ENCODE measurements at places on chromosomes 6 and 20.
A peak's percentile ranks its signal among the peaks of the same experiment; 100 is the strongest.

DNA sequence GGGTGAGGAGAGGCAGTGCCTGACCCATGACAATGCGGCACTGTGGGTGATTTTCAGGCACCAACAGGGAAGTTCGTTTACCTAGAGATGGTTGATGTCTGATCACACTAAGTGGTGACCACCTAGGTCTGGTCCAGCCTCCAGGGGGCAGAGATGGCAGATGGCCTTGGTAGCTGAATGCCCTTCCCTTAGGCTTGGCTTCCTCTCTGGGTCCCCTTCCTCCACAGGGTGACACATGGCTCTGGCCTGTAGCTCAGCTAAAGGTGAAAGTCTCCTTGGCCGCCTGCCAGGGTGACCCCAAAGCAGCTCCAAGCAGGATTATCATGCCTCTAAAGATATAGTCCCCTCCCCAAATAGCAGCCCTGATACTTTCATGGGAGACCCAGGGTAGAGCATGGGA is 6.4 kb downstream of the GDAP1L1 start:
- DNase-seq: no peak

- DNase-seq: no peak
These were observed 49.4 kb upstream of the ZMYND8 start for GRCh38 chr20:47405775-47406325.

DNA sequence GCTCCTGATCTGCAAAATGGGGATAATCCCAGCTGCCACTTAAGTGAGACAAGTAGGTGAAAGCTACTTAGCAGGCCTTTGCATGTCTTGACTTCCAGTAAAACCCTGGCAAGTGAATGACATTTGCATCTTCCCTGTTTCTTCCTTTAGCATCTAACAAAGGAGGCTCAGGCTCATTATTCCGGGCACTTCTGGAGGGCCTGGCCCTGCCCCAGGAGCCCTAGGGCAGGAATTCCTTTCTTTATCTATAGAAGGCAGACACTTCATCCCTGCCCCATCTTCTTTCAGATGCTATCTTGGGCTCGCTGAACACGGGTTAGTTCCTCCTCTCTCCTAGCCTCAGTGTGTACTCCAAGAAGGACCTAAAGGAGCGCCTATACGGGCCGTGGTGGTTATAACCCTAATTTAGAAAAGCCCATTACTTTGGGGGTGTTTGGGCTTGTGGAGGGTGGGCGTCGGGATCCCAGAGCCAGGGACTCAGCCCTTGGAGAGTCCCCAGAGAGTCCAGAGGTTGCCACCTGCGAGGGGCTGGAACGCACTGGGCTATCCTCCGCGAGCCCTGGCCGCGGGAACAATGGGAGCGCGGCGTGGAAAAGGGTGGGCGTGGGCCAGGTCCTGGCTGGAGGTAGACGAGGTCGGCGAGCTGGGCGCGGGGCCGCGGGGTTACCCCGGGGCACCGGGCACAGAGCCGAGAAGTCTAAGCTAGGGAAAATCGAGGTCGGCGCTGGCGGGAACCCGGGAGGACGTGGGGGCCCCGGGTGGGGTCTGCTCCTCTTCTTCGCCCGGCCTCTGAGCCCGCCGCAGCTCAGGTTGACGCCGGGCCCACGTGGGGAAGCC is 62.8 kb upstream of the EPB41L1 start:
- no peak for DNase-seq

DNA sequence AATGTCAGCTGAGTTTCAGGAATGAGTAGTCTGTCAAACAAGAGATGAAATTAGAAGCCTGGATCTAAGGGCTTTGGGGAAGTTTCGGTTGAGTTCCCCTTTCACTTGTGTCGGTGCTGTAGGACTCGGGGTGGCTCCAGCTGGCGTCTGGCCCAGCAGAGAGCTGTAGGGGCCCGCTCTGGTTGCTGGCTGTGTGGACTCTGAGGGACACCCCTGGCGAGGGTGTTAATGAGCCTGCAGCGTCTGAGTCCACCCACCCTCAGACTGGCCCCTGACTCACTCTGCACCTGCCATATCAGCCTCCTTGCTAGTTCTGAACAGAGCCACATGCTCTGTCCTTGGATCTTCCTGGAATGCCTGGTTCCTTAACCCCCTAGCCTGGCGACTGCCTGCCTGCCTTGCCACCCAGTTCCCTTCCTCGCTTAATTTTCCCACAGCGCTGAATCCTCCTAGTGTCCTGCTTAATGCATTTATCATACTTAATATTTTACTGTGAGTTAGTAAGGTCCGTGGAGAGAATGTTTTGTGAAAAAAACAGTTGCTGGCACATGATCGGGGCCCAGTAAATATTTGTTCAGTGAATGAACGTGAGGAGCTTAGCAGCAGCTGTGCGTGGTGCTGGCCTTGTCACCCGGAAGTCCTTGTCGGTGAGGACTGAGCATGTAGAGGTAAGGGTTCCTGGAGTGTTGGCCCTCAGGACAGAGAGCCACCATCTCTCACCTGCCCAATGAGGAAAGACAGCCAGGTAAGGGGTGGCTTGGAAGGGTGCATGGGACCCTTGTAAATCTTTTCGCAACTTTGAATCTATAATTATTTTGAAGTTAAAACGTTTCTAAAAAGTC is 1.6 kb downstream of the DNAJC5 start:
- peak; percentile 72 for DNase-seq

DNA sequence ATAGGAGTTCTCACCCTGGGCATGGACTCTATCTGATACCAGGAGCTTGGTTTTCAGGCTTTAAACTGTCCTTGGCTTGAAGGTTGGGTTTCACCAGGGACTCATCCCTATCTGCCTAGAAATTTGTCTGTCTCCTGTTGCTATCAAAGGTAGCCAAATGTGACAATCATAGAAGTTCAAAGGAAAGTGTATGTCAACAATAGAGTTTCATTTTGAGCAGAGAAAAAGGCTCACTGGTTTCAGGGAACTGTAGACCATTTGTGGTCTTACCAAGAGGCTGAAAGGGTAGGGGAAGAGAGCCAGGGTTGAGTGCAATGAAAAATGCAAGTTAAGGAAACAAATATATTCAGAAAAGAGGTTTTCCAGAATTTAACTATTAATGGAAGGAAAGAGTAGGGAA is 966.8 kb upstream of the CITED2 start:
- no peak for DNase-seq

DNA sequence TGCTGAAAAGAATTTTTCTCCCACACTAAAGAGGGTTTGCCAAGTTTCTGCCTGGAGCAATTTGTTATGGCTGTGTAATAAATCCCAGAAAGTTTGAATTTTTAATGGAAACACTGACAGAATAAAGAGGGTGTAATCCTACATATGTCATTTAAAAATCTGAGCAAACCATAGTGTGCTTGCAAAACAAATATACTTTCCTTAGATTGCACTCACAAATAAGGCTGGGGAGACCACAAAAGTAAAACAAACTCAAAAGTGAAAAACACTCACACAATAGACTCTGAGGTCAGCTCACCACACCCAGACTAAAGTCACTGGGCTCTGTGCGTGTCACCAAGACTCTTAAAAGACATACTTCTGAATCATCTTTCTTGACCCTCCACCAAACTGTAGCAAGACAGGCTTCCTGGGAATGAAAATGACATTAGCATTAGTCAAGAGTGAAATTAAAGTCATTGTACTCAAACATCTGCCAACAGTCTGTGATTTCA is 4.8 kb upstream of the ATXN1 start:
- DNase-seq: no peak

DNA sequence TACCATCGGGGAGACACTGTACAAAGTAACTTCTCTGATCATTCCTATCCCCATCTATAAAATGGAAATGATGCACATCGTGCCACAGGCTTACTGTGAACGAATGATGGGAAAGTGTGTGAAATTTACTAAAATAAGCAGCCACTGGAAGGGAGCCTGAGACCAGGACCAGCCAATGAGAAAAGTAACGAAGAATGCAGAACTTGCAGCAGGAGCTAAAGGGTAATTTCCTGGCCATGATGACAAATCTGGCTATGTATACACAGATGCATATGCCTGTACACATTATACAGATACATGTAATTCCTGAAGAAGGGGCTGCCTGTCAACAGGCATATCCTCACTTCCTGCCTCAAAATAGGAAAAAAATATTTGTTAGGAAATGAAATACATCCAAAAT is 47.4 kb downstream of the GMDS start:
- DNase-seq: no peak

DNA sequence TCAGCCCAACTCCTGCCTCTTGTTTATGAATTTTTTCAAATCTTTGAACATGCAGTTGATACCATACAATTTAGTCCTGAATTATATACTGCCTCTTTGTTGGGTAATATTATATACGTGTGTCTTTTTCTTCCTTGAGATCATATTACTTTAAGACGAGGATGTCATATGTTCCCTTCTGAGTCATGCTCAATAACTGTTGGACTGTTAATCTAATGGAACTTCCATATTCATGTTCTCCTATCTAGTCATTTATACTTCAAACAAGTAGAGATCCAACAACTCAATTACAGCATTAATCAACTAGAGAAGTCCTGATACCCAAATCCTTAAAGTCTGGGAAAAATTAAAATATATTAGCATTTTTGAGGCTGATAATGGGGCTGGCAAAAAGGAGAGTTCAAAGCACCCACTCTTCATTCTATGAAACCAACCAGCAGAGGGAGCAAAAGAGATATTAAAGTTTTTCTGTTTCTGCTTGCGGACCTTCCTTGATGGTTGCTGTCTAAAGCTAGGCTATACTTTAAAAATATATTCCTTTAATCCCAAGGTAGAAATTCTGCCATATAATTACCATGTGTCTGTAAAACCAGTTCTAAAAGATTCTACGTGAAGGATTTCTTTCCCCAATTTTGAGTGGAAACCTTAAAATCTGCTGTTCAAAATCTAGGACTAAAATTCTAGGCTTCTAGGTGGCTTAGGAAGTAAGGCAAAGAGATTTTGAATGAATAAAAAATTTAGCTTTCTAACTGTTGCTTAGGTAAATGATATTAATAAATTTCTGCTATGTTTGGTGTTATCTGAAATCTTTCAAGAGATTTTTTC is 498.9 kb downstream of the BCKDHB start:
- peak; percentile 17 for DNase-seq

- no peak for DNase-seq
These were observed 3.8 kb upstream of the OGFRL1 start for GRCh38 chr6:71284785-71285184.

DNA sequence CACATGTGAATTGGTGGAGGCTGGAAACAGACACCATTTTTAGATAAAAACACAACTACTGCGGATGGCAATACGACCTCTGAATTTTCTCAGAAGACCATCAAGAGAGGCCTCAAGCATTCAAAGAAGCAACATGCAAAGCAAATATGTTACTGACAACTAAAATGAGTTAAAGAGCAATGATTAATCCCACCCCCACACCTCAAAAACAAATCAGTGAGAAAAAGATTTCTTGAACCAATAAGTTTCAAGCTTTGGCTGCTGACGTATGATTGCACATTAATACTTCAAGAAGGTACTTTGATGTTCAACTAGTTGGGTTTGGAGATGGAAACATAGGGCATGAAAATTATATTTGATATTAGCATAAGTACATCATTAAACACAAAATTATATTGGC is 982 bp downstream of the MMUT start:
- no peak for DNase-seq

- no peak for DNase-seq
These were observed 575.9 kb upstream of the JAG1 start for GRCh38 chr20:11249683-11250082.

DNA sequence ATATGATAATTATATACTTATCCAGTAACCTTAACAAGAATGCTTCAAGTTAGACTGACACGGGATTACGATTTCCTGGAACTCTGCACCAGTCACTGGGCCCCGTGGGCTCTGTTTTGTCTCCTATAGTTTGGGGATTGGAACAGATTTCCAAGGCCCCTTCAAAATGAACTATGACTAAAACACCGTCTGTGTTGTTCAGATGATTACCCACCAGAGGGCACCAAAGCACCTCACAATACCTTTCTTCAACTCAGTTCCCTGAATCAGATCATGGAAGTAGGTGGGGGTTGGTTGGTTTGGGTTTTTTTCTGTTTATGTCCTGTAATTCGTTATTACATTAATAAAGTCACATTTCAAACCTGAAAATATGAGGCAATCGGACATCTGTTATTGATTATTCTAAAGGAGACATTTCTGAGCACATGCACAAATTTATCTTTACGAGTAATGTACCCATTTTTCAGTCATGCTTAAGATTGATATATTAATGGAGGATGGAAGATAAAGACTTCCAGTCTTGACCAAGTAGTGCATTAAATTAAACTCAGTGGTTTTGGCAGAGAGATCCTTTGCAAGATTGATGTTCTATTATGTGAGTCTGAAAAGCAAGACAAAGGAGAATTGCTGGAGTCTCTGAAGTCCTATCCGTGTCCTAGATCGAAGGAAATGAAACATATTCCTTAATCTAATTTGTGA is 112.0 kb upstream of the COL21A1 start:
- DNase-seq: peak; percentile 9

GRCh38 chr6:134413241-134413643 is 95.3 kb upstream of the SGK1 start:
- DNase-seq: no peak

DNA sequence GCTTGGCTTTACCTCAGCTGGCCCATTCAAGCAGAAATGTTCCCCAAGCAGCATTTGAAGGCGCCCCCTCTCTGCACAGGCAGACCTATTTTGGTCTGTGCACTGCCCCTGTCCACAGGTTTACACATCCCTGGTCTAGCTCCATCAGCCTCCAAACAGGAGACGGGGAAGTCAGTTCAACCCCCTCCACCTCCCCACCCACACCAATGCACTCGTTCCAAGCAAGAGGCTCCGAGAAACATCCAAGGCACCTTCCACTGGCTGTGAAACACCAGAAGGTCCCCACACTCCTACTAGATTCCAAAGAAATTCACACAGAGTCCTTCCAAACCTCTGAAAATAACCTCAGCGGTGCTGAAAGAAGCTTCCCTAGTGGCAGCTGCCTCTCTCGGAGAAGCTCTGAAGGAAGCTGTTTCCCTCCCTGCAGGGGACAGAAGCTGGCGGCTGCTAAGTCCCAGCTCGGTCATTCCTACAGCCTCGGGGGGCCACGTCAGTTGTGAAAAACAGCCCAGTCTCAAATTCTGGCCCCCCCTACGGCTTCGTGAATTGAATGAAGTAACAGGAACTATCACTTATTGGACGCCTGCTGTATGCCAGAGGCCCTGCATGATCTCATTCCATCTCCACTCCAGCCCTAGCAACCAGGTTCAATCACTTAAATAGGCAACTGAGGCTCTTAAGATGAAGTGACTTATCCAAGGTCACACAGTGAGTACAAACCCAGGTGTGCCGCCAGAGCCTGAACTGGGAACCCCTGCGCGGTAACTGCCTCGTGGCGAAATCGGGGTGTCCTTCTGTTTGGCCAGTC is 815 bp downstream of the SPATA2 start:
- no peak for DNase-seq

DNA sequence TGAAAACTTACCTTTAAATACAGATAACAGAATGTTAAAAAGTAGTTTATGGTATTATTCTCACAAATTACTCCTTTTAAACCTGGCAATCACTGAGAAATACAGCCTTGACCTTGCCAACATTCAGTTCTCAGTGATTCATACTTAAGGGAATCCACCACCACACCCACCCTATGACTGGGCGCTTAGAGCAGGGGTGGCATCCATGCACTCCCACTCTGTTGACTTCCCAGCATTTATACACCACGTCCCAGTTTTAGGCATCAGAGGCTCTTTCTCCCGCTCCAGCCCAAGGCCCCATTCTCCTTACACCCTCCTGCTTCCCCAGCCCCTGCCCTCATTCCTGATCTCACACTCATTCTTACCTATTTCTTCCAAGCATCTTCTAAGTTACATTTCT is 16.3 kb downstream of the TRAF3IP2 start:
- no peak for DNase-seq
